ENCODE measurements at places on chromosomes 5 and 9. TPM values are rescaled to one million over a fixed set of nuclear protein-coding genes. Genes with fewer than 3 reads are reported as not detected.

DNA sequence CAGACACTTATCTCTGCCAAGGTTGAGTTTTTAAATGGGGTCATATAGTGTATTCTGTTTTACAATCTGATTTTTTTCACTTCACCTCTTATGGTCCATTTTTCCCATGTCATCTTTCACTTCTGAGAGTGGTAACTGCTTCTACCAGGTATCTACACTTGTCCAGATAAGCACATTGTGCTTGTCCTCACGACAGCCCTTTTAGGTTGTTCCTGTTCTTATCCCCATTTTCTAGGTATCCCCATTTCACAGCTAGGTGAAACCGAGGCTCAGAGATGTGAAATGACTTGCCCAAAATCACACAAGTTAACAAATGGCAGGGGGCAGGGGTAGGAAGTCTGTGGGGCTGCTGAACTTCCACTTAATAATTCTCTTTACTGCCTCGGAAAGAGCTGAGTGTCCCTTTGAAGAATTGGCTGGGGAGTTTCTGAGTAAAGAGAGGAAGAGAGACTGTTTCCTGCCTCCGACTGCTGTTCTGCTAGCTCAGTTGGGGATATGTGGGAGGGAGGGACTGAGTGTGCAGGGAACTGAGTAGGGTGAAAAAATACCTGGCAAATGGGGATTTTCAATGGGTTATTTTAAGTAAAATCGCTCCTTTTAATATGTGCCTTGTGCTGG lies 255.4 kb downstream of the GRIA1 start:
- DNase-seq = no peak

GRCh38 chr9:71670121-71670520 lies 98.2 kb downstream of the CEMIP2 start:
- DNase-seq = no peak

ZFP2 gene
- 2.4 TPM for polyA plus RNA-seq

DNA sequence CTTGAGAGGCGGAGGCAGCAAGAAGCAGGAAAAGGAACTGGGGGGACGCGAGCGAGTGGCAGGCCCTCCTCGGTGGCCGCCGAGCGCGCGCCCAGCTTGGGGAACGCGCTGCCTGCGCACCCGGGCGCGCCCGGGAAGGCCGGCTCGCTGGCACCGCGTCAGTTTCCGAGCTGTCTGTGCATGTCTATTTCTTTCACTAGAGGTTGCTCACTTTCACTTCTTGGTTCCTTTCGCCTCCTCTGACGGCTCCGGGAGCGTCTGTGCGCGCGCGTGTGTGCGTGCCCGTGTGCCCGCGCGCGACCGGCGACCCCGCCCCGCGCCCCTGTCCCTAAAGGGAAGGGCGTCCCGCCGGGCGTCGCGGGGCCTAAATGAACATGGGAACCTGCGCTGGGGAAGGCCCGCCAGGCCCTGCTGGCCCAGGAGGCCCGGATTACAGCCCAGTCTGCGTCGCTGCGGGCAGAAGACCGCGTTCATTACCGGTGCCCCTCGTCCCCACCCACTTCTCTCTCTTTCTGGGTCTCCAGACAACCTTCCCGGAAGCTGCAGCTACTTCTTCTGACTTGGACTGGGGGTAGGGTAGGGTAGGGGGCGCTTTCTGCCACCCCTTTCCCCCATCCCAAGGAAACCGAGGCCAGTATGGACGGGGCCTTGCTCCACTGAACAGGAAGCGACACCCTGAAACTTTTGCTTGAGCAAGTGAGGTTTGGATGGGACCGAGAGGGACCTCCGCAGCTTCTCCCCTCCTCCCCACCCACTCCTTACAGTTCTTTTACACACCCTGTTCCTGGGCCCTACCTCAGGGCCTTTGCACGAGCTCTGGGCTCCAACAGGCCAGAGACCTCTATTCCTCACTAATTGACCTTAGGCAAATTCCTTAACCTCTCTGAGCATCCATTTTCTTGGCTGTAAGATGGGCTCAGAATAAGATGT lies 205.8 kb upstream of the IER5L start:
- DNase-seq = peak; percentile 90

DNA sequence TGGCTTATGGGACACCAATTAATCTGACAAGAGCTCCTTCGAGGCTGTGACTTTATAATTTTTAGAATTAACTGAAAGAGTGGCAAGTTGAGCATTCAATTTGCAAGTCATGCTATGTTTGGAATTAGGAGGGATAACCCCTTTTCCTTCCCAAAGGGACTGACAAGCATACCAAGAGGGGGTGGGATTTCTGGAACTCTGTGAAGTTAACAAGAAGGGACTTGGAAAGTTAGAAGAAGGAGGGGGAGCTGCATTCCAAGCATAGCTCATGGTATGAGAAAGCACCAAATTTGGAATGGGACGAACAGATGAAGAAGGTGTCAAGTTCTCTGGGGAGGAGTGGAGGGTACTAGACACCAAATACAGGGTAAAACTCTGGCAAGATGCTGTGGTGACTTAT lies 8.9 kb upstream of the PALM2AKAP2 start:
- DNase-seq = no peak

All from hindlimb muscle (tissue), 1 donor.